Neural crest cell (in vitro differentiated cells): ENCODE measurements at places on chromosomes 4 and X. TPM values are rescaled to one million over a fixed set of nuclear protein-coding genes. Genes with fewer than 3 reads are reported as not detected.
A peak's percentile ranks its signal among the peaks of the same experiment; 100 is the strongest.

DNA sequence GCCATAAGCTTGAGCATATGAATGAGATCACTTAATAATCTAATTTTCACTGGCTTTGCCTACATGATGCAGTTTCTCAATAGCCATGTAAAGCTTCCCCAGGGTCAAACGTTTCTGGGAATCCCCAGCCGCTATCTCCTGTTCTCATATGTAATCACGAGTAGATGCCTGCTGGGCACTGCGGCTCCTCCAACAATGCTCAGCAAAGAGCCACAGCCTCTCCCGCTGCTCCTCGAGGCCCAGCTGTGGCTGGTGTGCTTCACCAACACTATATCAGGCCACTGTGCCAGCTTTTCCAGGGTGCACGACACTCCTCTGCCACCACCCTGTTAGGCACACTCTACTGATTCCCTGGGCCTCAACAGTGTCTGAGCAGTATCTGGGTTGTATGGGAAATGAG, 78.3 kb upstream of the RASGEF1B start:
- no peak for DNase-seq

GRCh38 chr4:186701273-186701672, 22.4 kb downstream of the FAT1 start:
- peak; percentile 41 for DNase-seq

- DNase-seq: no peak
Observed at GRCh38 chr4:139642364-139642763, 23.3 kb upstream of the MGST2 start.

DNA sequence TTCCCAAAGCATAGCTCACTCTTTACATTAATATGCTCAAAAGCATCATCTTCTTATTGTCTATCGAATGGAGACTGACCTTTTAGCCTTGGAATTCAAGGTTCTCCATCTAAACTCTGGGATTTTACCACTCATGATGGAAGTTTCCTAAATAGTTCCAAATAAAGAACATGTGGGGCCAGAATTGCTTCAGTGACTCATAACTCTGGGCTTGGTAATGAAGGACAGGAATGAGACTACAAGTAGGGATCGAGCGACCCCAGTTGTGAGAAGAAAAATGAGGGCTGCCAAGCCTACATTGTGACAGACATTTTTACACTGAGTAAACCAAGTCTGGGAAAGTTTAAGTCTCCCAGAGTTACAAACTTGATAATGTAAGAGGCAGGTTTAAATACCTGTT, 269.9 kb downstream of the CBLL2 start:
- no peak for DNase-seq

Gene IDS
- total RNA-seq: 25.3 and 28.6 TPM in 2 replicates

- no peak for DNase-seq
Observed at GRCh38 chrX:105820247-105820646, 2.1 kb upstream of the NRK start.

Gene HTR2C
- total RNA-seq: 0.07 and 0.09 TPM in 2 replicates

DNA sequence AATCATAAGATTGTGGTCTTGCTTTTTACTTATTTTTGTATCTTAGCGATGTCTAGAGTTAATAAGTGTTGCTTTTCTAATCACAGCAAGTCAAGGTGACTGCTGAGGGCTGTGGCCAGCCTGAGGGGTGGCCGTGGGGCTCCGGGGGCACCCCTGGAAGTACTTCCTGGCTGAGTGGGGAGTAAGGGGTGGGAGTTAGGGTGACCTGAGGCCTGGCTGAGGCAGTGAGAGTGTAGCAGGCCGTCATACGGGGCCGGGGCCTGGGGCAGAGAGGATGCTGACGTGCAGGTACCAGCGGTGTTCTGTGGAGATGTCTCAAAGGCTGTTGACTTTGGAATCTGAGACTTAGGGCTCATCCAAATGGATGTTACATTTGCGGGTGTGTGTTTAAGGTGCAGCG, 29.3 kb downstream of the PIGG start:
- no peak for DNase-seq

GRCh38 chr4:85773372-85773771, 298.4 kb downstream of the ARHGAP24 start:
- no peak for DNase-seq

Gene SHROOM4
- 6.2 and 7.2 TPM in 2 replicates for total RNA-seq
